ENCODE measurements at places on chromosomes 2 and 18.

DNA sequence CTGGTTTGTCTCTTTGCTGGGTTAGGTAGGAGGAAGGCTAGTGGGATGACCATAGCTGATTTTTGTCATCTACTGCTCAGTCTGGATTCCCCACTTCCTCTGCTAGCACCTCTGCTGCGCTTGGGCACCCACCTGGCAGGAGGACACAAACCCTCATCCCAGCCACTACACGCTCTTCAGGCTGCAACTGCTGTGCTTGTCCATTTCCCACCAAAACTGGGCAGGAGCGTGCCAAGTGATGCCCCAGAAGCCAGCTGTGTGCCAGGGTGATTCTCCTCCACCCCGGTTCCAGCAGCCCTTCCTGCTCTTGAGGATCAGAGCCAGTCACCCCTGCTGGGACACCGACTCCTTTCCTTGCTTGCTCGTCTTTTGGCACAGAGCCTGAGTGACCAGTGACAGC lies 15.7 kb upstream of the PER2 start:
- H3K27ac ChIP-seq = no peak overlapping the region
- no peaks in the 10 kb centered on the region for H3K4me1 ChIP-seq
- DNase-seq = no peak
- no peak overlapping the region for H3K4me3 ChIP-seq
- H3K36me3 ChIP-seq = no peaks in the 10 kb centered on the region

- no peak overlapping the region for H3K27ac ChIP-seq
- H3K4me1 ChIP-seq = no peaks in the 10 kb centered on the region
- no peaks in the 10 kb centered on the region for H3K27me3 ChIP-seq
- H3K4me3 ChIP-seq = no peak overlapping the region
- H3K36me3 ChIP-seq = no peaks in the 10 kb centered on the region
Measured at GRCh38 chr2:207112383-207112782, 53.4 kb downstream of the KLF7 start.

DNA sequence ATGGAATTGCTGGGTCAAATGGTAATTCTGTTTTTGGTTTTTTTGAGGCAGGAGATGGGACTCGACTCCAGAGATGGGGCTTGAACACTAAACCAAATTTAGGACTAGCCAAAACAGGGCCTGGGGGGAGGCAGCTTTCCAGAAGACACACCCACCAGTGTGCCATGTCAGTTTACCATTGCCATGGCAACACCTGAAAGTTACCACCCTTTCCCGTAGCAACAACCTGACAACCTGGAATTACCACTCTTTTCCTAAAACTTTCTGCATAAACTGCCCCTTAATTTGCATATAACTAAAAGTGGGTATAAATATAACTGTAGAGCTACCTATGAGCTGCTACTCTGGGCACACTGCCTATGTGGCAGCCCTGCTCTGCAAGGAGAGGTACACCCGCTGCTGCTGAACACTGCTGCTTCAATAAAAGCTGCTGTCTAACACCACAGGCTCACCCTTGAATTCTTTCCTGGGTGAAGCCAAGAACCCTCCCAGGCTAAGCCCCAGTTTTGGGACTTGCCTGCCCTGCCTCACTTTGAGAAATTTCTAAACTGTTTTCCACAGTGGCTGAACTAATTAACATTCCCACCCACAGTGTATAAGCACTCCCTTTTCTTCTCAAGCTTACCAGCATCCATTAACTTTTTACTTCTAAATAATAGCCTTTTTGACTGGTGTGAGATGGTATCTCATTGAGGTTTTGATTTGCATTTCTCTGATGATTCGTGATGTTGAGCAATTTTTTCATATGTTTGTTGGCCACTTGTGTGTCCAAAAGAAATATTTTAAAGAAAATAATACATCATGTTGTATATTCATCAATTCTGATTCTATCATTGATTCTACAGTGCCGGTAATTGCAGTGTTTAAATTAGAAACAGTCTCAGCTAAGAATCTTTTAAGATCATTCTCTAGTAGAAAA lies 10.6 kb downstream of the CDK15 start:
- no peak for DNase-seq
- no peak overlapping the region for H3K4me3 ChIP-seq
- H3K36me3 ChIP-seq = no peaks in the 10 kb centered on the region
- H3K27ac ChIP-seq = no peak overlapping the region

GRCh38 chr2:202375033-202375608 lies 1.0 kb upstream of the BMPR2 start:
- no peaks in the 10 kb centered on the region for H3K27me3 ChIP-seq
- no peaks in the 10 kb centered on the region for H3K4me1 ChIP-seq
- H3K36me3 ChIP-seq = no peaks in the 10 kb centered on the region
- peak overlapping the region; percentile 95 for H3K4me3 ChIP-seq
- DNase-seq = peak; percentile 32

DNA sequence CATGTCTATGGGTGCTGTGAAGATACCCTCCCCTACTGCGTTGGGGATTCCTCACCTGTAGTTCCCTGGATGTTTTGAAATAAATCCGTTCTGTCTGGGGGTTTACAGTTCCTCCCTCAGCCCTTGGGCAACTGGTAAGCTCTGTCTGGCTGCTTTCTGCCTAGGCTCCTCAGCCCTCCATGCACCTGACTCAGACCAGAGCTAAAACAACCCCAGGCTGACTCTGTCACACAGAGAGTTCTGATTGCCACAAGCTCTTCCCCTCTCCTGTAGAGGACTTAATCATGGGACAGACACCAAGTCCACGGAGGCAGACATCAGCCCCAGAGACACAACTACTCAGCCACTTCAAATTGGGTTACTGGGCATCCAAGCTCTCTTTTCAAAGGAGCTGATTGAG lies 6.3 kb downstream of the VIT start:
- no peaks in the 10 kb centered on the region for H3K4me1 ChIP-seq
- H3K4me3 ChIP-seq = no peak overlapping the region
- no peak overlapping the region for H3K27ac ChIP-seq
- no peaks in the 10 kb centered on the region for H3K27me3 ChIP-seq

All from CD8-positive, alpha-beta memory T cell (primary cell).